Retina (tissue), 1 donor: ENCODE measurements at places on chromosomes 16 and 17.

DNA sequence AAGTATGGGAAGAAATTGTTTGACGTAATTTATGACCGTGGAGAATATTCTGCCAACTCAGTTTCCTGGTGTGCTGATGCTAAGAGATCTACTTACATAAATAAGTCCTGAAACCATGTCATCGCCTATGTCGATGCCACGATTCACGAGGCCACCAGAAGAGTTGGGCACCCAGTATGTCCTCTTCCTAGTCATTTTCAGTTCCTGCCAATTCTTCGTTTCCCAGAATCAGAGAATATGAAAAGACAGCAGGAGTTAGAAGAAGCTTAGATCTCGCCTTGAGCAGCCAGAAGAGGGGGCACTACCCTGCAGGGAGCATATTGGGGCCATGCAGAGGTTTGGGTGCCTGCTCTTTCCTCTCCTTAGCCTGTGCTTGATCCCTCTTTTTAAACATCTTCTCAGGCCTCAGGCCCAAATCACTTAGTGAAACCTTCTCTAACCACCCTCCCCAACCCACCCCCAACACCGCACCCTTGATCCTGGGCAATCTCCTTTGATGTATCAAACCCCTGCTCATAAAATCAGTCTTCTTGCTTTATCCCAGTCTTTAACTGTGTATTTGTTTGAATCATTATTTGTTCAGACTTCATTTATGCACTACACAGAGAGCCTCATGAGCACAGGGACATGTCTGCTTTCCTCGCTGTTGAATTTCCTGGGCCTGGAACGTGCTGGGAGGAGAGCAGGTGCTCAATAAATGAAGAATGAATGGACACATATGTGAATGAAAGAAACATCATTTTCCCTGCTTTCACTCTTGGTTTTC is 12.2 kb upstream of the LONP2 start:
- DNase-seq, result no peak

- no peak for DNase-seq
Observed at GRCh38 chr17:18041776-18042175, 2.6 kb downstream of the GID4 start.

DNA sequence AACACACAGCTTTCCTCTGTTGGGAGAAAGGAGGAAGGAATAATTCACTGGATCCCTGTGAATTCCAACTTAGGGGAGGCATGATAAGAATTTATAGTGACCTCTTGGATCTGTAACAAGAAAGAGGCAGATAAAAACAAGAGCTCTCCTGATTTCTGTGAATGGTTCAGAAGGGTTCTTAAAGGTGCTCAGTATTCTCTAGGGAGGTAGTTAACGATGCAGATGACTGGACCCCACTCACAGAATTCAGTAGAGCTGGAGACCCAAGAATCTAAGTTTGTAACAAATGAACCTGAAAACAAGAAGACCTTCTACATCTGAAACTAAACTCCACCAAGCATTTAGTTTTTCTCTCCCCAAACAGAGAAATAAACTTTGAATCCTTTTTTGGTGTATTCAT is 8.6 kb downstream of the ZNRF1 start:
- DNase-seq, result no peak

GRCh38 chr17:7982173-7982572 is 20.2 kb upstream of the GUCY2D start:
- no peak for DNase-seq

GRCh38 chr16:73252446-73252845 is 204.5 kb upstream of the ZFHX3 start:
- DNase-seq, result no peak

GRCh38 chr17:72588961-72589360 is 468.1 kb downstream of the SOX9 start:
- peak; percentile 39 for DNase-seq

DNA sequence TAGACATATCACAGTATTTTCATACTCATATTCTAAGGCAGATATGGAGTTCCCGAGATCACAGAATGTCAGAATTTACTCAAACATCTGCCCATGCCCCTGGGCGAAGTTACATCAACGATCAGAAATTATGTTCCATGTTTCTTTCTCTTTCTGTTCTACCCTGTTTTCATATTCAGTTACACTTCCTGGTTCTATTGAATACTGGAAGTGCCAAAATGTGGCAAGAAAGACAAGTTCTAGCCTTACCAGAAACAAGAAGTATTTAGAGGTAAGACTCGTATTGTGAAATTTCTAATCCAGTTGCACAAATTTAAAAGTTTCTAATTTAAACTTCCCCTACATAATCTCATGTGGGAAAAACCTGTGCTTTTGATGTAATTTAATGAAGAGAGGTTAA is 36.1 kb downstream of the KCNJ2 start:
- DNase-seq, result no peak

- DNase-seq, result peak; percentile 81
Observed at GRCh38 chr17:79557276-79558090, 53.4 kb downstream of the RBFOX3 start.

DNA sequence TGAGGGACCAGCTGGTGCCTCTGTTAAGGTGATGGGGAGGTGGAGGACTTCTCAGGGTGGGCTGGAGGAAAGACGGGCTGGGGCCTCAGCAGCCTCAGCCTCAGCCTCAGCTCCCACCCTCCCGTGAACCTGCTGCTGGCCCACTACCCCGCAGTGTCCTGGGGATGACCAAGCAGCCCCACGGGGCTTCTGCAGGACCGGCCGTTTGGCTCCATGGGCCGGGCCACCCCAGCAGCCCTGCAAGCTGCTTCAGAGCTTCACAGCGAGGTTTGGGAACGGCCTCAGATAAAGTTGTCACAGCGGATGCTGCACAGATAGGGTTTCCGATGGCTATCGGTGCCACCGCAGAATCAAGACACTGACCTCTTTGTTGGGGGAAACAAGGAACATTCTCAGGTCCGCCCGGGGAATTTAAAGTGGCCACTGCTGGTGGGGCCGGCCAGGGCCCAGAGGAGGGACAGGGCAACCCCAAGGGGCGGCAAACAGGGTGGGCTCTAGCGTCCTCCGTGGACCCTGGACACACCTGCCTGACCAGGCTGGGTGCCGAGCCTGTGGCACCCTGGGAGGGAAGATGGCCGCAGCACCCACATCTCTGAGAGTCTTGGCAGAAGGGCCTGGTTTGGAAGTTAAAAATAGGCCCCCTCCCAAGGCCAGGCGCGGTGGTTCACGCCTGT is 47.8 kb upstream of the ZC3H18 start:
- no peak for DNase-seq

- peak; percentile 83 for DNase-seq
Observed at GRCh38 chr17:40177275-40177874, at the start of gene RAPGEFL1. TSS of gene RAPGEFL1 (plus strand) at chr17:40177470. CDS start at chr17:40177862, 392 bp downstream.

GRCh38 chr16:88691129-88691813 is 5.0 kb upstream of the SNAI3 start:
- DNase-seq, result no peak

GRCh38 chr17:74134991-74135390 is 68.5 kb upstream of the RPL38 start:
- DNase-seq, result no peak
